ENCODE measurements at places on chromosomes 7 and 10. TPM values are rescaled to one million over a fixed set of nuclear protein-coding genes. Genes with fewer than 3 reads are reported as not detected.

Gene GTF2IRD1
- 65.9 TPM for polyA plus RNA-seq

Gene KLF14
- polyA plus RNA-seq = 0.76 TPM

Gene SNCG
- polyA plus RNA-seq = 12.4 TPM

Gene TBX20
- polyA plus RNA-seq = not detected

Gene PPP1R3C
- polyA plus RNA-seq = 37.3 TPM

Gene AGMO
- polyA plus RNA-seq = 0.88 TPM

Gene EN2
- 0.03 TPM for polyA plus RNA-seq

Gene LRRC72
- not detected for polyA plus RNA-seq

Gene FAM24B
- 6.6 TPM for polyA plus RNA-seq

Gene TMEM270
- polyA plus RNA-seq = 0.27 TPM

Gene TRIM4
- polyA plus RNA-seq = 37.0 TPM

Gene LAMB1
- 826 TPM for polyA plus RNA-seq

Gene PIK3AP1
- polyA plus RNA-seq = 4.5 TPM

Gene ZNF503
- 45.2 TPM for polyA plus RNA-seq

Gene SPDYE1
- 2.1 TPM for polyA plus RNA-seq

Gene ACSL5
- polyA plus RNA-seq = 4.7 TPM

Gene ZP3
- polyA plus RNA-seq = 3.3 TPM

Gene SPDYE16
- polyA plus RNA-seq = 6.2 TPM

Gene GRM8
- polyA plus RNA-seq = 10.4 TPM

Gene ATXN7L1
- polyA plus RNA-seq = 14.3 TPM

Gene ITGA8
- polyA plus RNA-seq = 47.7 TPM

Gene PHYH
- polyA plus RNA-seq = 26.4 TPM

Measured in left kidney (tissue), 8 donors.